ENCODE measurements at places on chromosomes 3 and 15.

DNA sequence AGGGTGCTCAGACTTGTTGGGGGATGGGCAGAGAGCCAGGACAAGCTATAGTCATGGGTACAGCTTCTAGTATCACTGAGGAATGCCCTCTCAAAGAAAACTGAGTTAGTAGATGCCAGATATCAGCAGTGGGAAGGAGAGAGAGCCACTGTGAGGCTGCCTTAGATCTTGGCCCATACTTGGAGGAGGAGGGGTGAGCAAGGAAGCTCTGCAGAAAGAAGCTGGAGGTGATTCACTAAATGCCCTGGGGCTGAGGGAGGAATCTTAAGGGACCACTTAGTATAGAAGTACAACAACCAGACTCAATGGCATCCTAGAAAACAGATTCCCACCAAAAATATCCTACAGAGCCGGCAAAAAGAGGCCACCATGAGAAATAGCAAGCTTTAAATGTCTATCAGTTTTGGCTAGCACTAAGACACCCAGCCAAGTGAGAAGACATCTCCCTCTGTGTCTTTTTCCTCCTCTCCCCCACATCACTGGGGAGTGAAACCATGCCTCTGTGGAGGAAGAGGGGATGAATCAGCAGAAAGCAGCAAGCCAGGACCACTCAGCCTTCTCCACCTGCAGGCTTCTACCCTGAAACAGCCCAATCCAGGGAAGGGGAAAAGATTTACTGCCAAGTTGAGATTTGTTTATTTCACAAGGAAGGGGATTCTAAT is 282.5 kb upstream of the STT3B start:
- DNase-seq: no peak

DNA sequence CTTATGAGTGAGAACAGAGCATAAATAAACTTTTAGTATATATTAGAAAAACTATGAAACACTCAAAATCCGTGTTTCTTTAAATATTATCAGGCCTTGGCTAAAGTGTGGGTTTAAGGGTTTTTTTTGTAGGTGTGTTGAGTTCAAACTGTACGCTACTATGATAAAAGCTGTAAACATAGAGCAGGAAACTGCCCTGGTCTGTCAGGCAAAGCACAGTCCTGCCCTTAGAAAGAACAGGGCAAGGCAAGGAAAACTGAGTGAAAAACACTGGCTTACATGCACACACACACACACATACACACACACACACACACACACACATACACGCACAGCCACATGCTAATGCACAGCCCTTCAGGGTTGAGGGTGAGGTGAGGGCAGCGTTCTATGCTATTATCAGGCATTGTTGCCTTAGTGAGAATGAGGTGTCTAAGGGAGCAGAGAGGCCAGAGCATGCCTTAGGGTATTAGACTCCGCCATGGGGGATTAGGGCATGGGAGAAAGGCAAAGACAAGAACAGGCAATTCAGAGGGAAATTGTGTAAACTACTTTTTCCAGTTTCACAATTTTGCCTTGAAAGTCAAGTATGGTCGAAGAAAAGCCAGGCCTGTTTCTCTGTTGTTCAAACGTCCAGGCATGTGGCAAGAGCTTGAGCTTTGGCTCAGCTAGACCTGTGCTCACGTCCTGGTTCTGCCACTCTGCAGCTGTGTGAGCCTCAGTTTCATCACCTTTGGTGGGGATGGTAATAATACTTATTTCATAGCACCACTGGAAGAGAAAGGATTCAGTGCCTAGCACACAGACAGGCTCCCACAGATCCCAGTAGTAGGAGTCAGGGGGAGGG is 36.3 kb upstream of the TPM1 start:
- no peak for DNase-seq

DNA sequence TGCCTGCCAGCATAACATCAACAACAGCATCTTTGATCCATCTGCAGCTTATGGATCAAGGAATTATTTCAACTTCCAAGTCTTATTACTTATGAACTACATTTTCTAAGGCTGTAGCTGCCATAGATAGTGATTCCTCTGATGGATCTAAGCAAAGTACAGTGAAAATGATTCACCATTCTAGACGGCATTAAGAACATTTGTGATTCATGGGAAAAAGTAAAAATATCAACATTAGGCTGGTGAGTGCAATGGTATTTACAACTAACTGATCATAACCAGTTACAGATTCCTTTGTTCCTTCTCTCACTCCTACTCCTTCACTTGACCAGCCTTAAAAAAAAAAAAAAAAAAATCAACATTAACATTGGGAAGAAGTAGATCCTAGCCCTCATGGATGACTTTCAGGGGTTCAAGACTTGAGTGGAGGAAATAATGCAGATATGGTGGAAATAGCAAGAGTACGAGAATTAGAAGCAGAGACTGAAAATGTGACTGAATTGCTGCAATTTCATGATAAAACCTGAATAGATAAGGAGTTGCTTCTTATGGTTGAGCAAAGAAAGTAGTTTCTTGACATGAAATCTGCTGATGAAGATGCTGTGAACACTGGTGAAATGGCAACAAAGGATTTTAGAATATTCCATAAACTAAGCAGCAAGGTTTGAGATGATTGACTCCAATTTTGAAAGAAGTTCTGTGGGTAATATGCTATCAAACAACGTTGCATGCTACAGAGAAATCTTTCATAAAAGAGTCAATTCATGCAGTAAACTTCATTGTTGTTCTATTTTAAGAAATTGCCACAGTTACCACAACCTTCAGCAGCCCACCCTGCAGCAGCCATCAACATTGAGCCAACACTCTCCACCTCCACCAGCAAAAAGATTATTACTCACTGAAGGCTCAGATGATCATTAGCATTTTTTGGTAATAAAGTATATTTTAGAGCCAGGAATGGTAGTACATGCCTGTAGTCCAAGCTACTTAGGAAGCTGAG is 22.8 kb downstream of the SLC12A6 start:
- no peak for DNase-seq

- DNase-seq: no peak
Observed at GRCh38 chr3:36543276-36543997, 163.1 kb downstream of the STAC start.

- DNase-seq: no peak
Observed at GRCh38 chr3:11543948-11544387, 99.7 kb downstream of the VGLL4 start.

DNA sequence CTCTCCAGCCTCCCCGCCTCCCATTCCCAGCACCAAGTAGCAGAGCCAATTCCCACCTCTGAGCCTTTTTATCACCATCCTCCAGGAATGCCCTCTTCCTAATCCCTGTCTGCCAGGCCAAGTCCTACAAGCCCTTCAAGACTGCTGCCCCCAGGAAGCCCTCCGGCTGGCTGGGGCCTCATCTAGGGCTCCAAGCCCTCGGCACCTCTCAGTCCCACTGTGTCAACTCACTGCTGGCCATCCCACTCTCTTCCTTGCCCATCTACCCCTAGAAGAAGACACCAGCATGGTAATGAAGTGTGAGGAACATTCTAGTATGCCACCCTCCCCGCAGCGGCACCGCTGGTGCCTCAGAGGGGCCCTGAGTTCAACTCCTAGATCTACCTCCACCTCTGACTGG is 10.0 kb upstream of the GRIP2 start:
- DNase-seq: no peak

- no peak for DNase-seq
Observed at GRCh38 chr3:47414666-47415587, 34.1 kb downstream of the PTPN23 start.

DNA sequence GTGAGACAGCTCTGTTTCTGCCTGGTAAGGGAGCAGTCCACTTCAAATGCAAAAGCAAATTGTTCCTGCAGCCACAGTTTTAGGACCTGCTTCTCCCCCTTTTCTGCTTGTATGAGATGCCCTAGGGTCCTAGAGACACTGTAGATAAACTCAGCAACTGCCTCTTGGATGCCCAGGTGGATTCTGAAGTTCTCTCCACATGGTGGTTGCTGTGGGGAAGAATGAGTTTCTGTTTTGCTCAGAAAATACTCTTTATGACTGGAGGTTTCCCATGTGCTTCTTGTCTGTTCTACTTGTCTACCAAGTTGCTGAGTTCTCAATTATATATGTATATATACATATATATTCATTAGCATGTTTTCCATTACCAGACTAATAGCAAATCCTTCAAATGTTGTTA is 5.6 kb upstream of the ZNF80 start:
- DNase-seq: no peak

DNA sequence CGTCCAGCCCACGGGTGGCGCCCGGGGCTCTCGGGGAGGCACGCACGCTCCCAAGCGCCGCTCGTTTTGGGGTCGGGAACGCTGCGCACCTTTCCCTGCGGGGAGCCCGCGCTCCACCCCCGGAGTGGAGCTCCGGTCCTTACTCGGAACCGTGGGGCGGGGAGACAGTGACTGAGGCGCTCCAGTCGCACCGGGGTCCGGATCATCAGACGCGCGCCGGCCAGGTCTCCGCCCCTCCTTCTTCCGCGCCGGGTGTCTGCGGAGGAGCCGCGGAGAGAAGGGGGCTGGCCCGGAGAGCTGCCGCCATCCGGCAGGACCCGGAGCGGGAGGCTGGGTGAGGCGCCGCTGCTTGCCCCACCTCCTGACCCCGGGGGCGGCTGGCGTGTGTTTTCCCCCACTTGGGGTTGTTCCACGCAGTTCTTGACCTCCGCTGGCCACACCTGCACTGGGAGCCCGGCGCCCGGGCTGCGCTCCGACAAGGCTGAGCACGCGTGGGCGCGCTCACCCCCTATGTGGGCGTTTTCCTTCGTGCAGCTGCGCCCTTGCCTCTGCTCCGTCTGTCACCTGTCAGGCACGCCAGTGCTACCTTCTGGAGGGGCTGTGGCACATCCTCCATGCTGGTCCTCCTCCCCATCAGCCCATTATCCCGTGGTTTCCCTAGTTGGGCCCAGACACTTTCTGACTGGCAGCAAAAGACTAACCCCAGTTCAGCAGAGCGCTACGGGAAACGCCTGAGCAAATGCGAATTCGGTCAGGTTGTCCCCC is at the start of gene MCF2L2:
TSS of gene MCF2L2 (minus strand) at position 173 of the 765 bp plus-strand sequence. CDS start 642 bp downstream, outside the sequence.
- DNase-seq: peak; percentile 43

- DNase-seq: no peak
Observed at GRCh38 chr3:111666041-111666735, 71.0 kb upstream of the ZBED2 start.

- DNase-seq: no peak
Observed at GRCh38 chr3:56761887-56762651, 39.7 kb downstream of the ARHGEF3 start.

- peak; percentile 52 for DNase-seq
Observed at GRCh38 chr3:194472290-194472920, 14.4 kb downstream of the ATP13A3 start.
